ENCODE measurements at places on chromosomes 5 and 9.
A peak's percentile ranks its signal among the peaks of the same experiment; 100 is the strongest.

DNA sequence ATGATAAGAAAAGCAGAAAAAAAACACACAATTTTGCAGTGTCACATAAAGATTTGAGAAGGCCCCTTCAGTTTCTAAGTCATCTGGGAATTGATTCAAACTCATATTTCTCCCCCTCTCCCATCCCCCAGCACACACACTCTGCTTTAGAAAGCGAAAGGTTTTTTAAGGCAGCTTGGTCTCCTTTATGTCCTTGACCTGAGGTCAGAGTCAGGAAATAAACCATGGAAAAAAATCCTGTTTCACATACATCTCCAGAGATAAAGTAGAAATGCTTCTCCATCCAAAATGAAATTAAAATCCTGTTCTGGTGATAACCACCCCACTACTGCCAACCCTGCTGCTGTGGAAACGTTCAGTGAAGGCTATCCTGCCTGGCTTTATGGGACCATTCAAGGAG, 52.6 kb downstream of the TMEM252 start:
- no peak for DNase-seq

- DNase-seq, result no peak
These were observed 71.9 kb downstream of the GDNF start for GRCh38 chr5:37767961-37768360.

DNA sequence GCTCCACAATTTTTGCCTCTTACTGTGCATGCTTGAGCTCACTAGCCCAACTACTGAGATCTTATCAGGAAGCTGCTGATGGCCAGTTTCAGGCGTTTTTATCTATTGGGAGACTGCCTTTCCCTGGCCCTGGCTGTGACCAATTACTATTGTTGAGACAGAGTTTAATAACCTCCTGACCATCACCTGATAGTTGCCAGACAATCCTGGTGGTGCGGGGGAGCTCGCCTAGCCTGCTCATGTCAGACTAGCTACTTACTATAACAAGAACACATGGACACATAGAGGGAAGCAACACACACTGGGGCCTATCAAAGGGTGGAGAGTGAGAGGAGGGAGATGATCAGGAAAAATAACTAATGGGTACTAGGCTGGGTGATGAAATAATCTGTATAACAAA, 13.0 kb upstream of the OXCT1 start:
- DNase-seq, result no peak

GRCh38 chr5:122101636-122102285, 23.7 kb upstream of the LOX start:
- no peak for DNase-seq

- DNase-seq, result no peak
These were observed 42.6 kb downstream of the CSF1R start for GRCh38 chr5:150043657-150044328.

DNA sequence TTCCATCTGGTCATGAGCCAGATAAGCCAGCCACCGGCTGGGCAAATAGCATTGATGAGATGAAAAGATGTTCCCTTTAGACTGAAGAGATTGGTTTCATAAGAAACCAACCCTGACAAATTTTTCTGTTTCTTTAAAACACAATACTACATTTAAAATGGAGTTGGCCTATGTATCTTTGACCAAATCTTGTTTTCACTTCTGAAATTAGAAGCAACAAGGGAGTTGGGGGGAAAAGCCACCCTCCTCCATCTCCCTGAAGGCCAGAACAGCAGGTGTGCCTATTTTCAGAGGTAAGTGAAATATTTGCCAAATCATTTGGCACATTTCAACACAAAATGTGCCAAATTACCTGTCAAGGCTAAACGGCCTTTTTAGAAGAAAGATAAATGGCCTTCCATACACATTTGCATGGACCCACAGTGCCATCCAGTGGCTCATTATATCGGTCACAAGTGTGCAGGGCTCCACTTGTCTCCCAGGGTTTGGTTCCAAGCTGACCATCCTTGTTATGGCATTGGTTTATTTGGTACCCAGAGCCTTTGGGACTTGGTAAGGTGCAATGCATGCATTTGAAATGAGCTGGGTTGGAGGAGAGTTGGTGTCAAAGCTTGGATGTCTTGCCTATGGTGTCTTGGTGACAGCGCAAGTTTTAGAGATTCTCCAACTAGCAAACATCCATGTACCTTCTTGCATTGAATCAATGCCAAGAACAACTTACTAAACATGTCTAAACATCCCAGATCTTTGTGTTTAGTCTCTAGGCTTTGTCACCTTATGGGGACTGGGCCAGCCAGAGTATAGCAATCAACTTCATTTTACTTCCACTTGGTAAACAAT, 372.0 kb upstream of the KIF2A start:
- peak; percentile 21 for DNase-seq
